ENCODE measurements at places on chromosomes 7 and 10. TPM values are rescaled to one million over a fixed set of nuclear protein-coding genes. Genes with fewer than 3 reads are reported as not detected.

Gene MMRN2
- total RNA-seq: 28.1 TPM

Gene RARRES2
- 54.2 TPM for total RNA-seq

Gene TRIM74
- total RNA-seq: 1.2 TPM

DNA sequence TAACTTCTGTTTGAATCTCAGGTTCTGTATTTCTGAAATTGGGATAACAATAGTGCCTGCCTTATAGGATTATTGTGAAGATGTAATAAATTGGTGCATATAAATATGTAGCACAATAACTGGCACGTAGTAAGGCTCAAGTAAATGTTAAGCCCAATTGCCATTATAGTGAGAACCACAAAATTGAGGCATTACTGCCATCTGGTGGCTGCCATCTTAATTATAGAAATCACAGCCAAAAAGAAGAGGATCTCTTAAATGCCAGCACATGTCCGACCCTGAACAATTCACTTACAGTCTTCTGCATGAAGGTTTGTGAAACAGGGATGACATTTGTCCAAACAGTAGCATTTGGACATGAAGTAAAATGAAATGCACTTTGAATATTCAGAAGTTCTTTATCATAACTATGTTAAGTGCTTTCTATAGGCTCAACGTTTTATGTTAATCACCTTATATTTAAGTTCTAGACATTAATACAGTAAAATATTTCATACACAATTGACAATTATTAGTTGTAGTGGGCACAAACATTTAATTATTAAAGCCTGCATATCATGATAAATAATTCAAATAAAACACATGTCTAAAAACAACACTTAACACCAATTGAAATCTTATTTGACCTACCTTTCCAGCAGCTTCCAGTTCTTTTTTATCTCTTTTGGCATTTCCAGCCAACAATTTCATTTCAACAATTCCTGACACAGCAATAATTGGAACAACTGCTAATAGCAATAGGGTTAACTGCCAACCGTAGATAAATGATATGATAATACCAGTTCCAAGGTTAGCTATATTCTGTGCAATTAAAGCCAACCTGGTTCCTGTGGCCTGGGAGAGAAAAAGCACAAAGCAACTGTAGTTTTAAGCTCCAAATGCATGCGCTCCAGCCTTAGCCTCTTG is 58.5 kb downstream of the ABCB4 start:
- DNase-seq: no peak
- H3K36me3 ChIP-seq: no peaks in the 10 kb centered on the region
- no peaks in the 10 kb centered on the region for H3K4me1 ChIP-seq
- H3K27me3 ChIP-seq: no peaks in the 10 kb centered on the region

- DNase-seq: no peak
- H3K4me3 ChIP-seq: no peak overlapping the region
- no peaks in the 10 kb centered on the region for H3K36me3 ChIP-seq
- no peaks in the 10 kb centered on the region for H3K4me1 ChIP-seq
Measured at GRCh38 chr10:77490534-77491314, 146.9 kb downstream of the KCNMA1 start.

DNA sequence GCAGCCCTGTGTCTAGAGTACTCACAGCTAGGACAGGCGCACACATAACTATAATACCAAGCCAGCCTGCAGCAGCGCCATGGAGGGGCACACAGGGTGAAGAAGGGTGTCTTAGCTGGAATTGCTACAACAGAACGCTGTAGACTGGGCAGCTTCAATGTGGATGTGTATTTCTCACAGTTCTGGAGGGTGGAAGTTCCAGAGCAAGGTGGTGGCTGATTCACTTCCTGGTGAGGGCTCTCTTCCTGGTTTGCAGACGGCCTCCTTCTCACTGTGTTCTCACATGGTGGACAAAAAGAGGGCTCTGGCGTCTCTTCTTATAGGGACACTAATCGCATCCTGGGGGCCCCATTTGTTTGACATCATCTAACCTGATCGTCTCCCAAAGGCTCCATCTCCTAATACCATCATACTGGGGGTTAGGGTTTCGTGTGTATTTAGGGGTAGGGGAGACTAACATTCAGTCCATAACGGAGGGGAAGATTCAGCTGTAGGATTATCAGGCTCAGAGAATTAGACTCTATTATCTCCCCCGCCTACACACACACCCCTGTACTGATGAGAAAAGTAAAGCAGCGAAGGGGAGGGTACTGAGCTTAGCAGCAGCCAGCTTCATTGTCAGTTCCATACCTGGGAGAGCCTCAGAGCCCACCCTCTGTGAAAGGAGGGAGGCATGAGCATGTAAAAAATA is 289.1 kb downstream of the CCDC3 start:
- peaks cover 22% of the 10 kb centered on the region for H3K4me1 ChIP-seq
- DNase-seq: no peak
- H3K36me3 ChIP-seq: no peaks in the 10 kb centered on the region
- H3K27ac ChIP-seq: no peak overlapping the region
- H3K4me3 ChIP-seq: no peak overlapping the region
- no peaks in the 10 kb centered on the region for H3K27me3 ChIP-seq

DNA sequence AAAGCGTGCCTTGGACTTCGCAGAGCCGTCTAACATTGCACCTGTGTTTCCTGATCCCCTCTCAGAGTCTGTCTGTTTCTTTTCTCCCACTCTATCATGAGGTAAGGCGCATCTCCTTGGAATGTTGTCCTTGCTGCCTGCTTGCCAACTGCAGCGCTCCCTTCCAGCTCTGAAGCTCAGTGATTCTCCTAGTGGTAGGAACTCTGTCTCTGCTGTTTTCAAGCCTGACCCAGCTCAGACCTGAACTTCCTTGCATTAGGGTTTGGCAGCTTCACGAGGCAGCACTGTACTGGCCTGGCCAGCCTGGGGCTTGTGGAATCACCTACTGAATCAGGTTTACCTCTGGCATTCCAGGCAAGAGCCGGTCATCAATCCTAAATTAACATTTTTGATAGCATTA is 123.9 kb downstream of the CREB5 start:
- no peaks in the 10 kb centered on the region for H3K36me3 ChIP-seq
- H3K27ac ChIP-seq: no peak overlapping the region
- no peak for DNase-seq
- H3K4me1 ChIP-seq: peaks cover 4% of the 10 kb centered on the region
- H3K4me3 ChIP-seq: no peak overlapping the region

GRCh38 chr7:117648203-117648866 is 168.5 kb downstream of the CFTR start:
- no peak for DNase-seq
- no peaks in the 10 kb centered on the region for H3K36me3 ChIP-seq
- no peak overlapping the region for H3K4me3 ChIP-seq
- H3K27ac ChIP-seq: no peak overlapping the region
- no peaks in the 10 kb centered on the region for H3K27me3 ChIP-seq
